ENCODE measurements at places on chromosomes 16 and 17. TPM values are rescaled to one million over a fixed set of nuclear protein-coding genes. Genes with fewer than 3 reads are reported as not detected.

DNA sequence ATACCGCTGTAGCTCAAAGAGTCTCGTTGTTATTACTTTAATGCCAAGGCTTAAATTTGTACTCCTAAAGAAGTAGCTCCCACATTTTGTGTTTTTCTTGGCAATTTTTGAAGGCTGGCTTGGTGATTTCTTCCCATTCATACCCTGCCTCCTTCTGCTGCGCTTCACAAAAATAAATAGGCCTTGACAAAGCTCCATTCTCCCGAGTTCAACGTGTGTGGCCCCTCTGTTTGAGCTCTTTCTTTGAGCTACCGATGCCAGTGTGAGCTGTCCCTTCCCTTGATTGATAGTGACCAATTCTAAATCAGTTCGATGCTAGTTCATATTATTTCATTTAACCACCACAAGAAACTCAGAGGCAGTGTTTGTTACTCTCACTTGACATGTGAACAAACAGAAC is 96.8 kb downstream of the MAP2K6 start:
- no peak for DNase-seq

GRCh38 chr17:40251576-40251975 is 32.5 kb downstream of the WIPF2 start:
- DNase-seq = no peak

Gene TLCD3B
- total RNA-seq = not detected

- no peak for DNase-seq
These were observed 24.1 kb downstream of the MYBBP1A start for GRCh38 chr17:4530799-4531730.

Gene MYO1D
- 99.9 TPM for total RNA-seq

- no peak for DNase-seq
These were observed 98.6 kb upstream of the EEF2KMT start for GRCh38 chr16:5196204-5196603.

DNA sequence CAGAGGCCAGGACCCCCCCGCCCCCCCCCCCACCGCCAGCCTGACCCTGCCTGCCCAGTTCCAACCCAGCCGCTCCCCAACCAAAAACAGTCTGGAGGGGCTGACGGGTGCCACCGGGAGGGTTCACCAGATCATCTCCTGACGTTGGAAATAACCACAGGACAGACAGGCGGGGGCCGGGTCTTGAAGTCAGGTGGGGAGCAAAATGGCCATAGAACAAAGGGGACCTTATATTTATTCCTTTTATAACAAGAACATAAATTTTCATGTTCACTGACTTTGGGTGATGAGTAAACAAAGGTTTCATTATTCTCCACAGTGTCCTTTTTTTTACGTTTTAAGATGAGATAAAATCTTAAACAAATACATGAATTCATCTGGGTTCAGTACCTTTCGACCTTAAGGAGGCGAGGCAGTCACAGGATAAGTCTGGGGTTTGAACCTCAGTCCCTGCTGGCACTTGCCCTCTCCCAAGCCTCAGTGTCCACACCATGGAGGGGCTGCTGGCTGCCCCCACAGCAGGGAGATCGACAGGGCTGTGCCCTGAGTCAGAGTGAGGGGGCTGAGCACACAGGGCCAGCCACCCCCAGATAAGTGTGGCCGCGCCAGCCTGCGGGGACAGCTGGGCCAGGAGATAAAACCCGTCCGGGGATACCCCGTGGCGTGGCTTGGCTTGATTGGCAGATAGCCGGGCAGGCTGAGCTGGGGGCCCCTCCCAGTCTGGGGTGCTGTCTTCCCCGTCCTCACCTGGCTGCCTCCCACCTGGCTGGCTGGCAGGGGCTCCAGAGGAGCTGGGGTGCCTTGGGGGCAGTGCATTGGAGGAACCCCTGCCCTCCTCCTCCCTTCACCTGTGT is 15.0 kb downstream of the SLC7A5 start:
- DNase-seq = no peak

DNA sequence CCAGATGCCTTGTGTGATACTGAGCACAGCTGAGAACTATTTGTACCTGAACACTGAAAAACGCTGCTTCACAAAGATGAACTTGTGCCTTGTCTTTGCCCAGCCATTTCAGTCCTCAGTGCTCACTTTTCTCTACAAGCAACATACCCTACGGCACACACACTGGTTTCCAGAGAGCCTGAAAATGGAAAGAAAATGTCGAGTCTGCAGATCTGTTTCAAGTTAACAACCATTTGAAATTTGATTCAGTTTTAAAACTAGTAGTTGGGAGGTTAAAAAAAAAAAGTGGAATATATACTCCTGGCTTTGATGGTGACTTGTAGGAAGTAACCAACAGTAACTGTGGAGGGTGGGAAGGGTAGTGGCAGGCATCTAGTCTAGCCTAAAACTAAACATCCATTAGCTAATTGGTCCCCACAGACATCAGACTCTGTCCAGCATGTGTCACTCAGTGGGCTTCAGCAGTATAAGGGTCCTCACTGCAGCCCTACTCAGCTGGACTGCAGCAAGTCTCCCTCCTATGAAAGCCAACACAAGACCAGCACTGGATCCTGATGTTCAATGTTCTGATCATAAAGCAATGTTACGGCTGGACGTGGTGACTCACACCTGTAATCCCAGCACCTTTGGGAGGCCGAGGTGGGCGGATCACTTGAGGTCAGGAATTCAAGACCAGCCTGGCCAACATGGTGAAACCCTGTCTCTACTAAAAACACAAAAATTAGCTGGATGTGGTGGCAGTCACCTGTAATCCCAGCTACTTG is 27.1 kb downstream of the ERN1 start:
- no peak for DNase-seq

- no peak for DNase-seq
These were observed 46.6 kb upstream of the GSG1L start for GRCh38 chr16:28110074-28110473.

- DNase-seq = peak; percentile 90
These were observed 13.4 kb downstream of the MFSD6L start for GRCh38 chr17:8785547-8786413.

DNA sequence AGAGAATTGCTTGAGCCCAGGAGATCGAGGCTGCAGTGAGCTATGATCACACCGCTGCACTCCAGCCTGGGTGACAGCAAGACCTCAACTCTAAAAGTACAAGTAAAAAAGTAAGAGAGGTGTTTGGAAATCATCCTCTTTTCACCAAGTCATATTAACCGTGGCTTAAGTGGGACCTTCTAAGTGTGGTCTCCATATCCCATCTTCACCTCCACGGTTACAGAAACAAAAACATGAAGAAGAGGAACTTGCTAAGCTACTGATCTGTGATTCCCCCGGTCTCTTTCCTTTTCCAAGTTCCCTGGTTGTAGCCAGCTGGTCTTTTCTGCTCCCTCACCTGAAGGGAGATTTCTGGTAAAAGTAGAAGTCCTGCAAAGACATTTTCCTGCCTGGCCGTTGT is 389.4 kb downstream of the CPPED1 start:
- DNase-seq = no peak

DNA sequence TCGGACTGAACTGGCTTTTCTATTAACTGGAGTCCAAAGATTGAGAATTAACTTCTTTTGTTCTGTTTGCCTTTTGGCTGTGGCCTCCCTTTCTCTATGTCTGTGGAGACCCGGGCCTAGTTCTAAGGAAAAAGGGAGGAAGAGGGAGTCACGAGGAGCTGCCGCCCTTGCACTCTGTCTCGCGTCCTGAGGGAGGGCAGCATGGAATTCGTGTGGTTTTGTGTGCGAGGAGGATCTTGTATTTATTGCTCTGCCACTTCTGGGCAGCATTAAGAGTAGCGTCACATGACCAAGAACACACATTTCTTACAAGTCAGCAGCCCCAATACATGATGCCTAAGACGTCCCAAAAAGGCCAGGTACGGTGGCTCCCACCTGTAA is 23.6 kb downstream of the METTL22 start:
- no peak for DNase-seq

DNA sequence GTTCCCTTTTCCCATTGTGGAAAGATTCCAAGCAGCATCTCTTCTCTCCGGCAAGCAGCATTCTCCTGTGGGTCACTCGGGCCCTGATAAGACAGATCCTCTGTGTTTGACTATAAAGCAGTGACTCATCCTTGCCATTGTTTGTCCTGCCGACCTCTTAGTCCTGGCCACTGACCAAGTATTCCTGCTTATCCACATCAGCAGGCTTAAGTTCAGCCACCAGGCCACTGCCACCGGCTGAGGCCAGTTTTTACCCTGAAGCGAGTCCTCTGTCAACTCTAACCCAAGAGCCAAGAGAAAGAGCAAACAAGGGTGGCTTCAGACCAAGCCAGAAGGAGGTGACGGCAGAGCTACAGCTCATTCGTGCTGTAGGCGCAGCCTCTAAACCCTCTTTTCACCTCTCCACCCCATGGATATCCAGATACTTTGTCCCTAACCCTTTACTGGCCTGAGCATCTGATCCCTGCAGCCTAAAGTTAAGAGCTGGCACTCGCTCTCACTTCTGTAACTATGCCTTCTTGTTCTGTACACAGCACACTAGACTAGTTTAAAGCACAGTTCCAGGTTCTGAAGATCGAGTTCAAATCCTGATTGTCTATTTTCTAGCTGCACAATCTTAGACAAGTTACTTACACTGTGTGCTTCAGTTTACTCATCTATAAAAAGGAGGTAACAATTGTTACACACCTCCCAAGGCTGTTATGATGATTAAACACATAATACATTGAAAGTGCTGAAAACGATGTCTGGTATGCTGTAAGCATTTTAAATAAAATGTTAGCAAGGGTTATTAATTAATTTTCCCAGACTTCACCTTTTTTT is 31.0 kb downstream of the SOX9 start:
- peak; percentile 76 for DNase-seq

Gene TCAP
- total RNA-seq = 1.5 TPM

Gene ZG16
- total RNA-seq = not detected

Gene CCDC144A
- 7.6 TPM for total RNA-seq

GRCh38 chr16:83554096-83554495 is 253.7 kb upstream of the HSBP1 start:
- DNase-seq = no peak

Gene MT1H
- total RNA-seq = 4.4 TPM

Gene ZG16B
- 0.98 TPM for total RNA-seq

DNA sequence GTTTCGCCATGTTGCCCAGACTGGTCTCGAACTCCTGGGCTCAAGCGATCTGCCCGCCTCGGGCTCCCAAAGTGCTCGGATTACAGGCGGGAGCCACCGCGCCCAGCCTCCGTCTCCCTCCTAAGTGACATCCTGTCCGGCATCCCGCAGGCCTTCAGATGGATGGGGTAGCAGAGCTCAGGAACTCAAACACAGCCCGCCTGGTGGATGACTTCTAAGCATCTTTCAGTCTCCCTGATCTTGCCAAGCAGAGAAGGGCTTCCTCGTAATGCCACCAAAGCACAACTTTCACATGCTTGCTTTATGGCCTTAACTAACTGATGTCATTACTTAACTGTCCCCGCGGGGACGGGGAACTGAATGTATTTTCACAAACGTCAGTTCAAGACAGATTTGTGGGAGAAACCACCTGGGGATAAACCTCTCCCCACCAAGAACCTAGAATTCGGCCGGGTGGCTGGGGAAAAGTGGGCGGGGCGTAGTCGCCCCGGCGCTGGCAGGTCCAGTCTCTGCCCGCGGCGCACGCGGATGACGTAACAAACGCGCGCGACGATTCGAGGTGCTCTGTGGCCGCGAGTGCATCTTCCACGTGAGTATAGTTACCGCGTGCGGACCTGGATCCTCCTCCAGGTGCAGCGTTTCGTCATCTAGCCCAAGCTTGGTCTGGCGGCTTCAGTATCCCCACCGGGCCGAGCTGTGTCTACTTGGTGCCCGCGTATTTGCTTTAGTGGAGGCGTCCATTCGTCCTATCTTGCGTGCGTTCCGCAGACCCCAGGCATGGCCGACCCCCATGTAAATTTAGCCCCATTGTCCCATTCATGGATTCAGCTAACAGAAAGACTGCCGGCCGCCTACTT is at the start of gene PFAS:
Gene PFAS (plus strand): TSS at position 539 of the 857 bp plus-strand sequence. CDS start 4,649 bp downstream, outside the sequence.
- peak; percentile 96 for DNase-seq

Gene KLHL10
- 0.28 TPM for total RNA-seq

Gene RNU2-1
- 9,871 TPM for total RNA-seq

DNA sequence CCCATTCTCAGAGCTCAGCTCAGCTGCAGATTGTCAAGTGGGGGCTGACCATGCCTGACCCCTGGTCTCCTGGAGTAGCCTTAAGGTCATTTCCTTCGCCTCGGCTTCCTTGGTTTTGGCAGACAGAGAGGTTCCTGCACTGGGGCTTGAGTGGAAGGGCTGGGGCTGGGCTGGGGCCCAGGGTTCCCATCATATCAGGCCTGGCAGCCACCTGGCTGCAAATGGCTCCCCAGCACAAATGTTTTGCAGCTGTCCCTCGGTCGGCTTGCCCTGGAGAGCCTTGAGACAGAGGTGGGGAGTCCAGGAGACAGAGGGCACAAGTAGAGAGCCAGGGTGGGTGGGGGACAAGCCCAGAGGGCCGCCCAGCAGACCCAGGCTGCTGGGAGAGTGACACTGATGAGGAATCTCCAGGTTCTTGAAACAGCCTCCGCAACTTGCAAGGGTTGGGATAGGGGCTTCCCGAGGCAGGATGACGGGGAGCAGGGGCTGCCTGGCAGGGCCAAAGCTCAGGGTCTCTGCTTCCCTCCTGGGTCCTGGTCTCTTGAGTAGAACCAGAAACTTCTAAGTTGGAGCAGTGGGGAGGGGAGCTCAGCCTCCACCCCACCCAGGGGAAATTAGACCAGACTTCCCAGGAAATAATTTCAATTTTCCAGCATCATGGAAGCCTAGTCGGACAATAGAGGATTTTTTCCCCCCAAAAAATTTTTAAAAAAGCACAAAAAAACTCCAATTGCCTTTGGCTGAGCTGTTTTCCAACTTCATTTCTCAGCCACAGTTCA is 19.3 kb downstream of the IGFBP4 start:
- DNase-seq = no peak

Gene KRT9
- not detected for total RNA-seq

Gene ZNF385C
- total RNA-seq = 1.2 TPM

DNA sequence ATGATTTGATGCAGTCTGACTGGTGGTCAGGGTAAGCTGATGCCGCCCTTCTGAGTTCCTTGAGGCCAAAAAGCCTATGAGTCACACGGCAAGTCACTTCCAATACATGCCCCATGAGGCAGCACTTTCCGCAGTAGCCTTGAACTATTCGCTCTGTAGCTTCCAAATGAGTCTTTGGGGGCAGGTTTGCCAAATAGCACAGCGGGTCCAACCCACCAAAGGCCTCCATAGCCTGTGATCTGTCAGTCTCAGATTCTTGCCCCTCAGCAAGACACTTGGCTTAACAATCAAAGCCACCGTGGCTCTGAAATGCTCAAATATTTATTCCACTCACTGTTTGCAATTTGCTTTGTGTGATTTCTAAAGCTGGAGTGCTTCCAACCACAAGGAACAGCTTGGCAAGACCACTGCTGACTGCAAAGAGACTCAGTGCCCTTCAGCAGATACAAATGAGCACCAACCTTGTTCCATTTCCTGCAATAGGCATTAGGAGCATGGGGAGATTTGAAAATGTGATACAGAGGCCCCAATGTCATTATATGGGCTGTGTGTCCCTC is 45.4 kb downstream of the CLEC19A start:
- no peak for DNase-seq

GRCh38 chr17:45138911-45139532 is 3.5 kb downstream of the ACBD4 start:
- DNase-seq = no peak

Measured in kidney (tissue), 22 donors.